NCI-H2029 treated with DMSO at 0.1 percent for 48 hours (cell line): ENCODE measurements at places on chromosomes 5 and 9.

DNA sequence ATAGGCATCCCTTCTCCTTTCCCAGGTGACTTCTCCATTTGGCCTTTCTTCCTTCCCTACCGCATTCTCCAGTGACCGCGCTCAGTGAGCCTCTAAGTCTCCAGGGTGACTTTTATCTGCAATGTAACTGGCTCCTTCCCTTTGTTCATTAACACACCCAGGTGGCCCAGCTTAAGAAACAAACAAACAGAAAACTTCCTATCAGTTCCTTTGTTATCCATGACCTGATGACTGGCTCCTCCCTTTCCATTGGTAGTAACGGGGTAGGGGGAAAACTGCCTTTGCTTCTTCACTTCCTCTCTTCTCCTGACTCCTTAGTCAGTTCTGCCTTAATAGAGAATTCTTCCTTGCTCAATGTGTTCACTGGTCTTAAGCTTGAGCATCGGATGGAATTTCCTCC lies 7.0 kb upstream of the SH3GL2 start:
- DNase-seq, result no peak

- DNase-seq, result peak; percentile 11
Observed at GRCh38 chr9:136488247-136489214, 5.7 kb upstream of the SEC16A start.

- no peak for DNase-seq
Observed at GRCh38 chr5:180470966-180471582, 23.1 kb upstream of the CNOT6 start.

GRCh38 chr9:114674076-114674797 lies 7.8 kb downstream of the TEX48 start:
- no peak for DNase-seq

DNA sequence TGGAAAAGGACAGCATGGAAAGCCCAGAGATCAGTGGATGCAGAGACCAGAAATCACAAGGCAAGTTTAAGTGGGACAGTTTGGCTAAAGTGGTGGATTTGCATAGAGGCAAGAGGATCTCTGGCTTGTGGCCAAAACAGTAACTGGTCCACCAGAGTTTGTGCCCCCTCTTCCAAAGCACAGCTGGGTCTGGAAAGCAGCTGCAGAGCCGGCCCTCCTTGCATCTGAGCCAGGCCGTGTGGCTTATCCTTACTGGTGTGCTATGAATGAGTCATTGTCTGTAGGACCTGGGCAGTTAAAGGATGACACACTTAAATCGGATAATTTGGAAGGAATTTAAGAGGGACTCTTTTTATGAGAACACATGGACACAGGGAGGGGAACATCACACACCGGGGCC lies 146.6 kb downstream of the PIP5K1B start:
- DNase-seq, result no peak

DNA sequence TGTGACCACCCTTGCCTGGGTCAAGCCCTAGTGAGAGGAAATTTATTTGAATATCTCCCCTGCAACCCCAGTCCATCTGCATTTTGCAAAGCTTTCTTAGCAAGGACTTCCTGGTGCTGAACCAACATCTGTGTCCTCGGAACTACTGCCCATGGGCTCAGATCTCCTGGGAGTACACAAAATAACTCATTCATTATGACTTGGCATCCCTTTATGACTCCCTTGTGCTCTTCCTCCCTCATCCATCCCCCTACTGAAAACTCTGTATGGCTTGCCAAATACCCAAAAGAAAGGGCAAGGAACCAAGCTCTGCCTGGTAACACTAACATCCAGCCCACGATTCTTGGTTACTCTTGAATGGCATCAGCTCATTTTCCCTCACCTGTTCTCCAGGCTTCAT lies 368.5 kb downstream of the NTRK2 start:
- no peak for DNase-seq

- no peak for DNase-seq
Observed at GRCh38 chr9:87422999-87423398, 74.7 kb upstream of the DAPK1 start.

GRCh38 chr5:173535976-173536639 lies 80.3 kb downstream of the BOD1 start:
- DNase-seq, result no peak

DNA sequence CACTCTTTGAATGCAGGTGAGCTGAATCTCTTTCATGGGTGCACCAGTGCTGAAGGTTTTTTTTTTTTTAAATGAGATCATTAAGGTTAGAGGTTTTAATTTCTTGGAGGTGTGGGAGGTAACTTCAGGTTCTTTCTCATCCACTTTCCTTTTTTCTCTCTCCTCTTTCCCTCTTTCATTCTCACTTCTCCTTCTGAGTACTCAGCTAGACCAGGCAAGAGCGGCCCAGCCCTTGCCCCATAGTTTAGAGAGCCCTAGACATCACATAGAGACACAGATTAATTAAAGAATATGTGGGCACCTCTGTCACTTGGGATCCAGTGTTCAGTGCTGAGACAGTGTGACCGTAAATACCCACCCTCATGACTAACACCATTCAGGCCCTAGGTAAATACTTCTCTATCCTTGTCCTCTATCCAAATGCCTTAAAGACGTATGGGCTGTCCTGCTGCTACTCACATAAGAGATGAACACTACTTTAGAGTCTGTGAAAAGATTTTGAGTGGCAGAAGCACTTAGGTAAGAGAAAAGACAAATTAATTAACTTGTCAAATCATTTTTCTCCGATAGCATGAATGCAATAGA lies 174.1 kb downstream of the TLE4 start:
- no peak for DNase-seq

DNA sequence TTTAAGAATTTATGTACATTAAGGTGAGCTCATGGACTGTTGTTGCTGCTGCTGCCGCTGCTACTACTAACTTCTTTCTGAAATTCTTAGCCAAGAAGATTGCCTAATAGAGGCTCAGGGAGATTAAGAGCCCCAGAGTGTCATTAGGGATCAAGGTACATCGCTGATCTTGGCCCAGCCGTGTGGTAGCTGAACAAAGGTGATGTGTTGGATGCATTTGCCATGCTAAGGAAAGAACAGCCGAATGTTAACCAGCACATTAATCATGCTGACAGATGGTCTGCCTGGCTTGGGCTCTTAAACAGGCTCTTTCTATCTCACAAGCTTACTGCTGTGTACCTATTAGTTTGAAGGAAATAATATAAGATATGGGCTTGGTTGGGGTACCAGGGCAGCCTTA lies 137.1 kb downstream of the KCTD16 start:
- no peak for DNase-seq

DNA sequence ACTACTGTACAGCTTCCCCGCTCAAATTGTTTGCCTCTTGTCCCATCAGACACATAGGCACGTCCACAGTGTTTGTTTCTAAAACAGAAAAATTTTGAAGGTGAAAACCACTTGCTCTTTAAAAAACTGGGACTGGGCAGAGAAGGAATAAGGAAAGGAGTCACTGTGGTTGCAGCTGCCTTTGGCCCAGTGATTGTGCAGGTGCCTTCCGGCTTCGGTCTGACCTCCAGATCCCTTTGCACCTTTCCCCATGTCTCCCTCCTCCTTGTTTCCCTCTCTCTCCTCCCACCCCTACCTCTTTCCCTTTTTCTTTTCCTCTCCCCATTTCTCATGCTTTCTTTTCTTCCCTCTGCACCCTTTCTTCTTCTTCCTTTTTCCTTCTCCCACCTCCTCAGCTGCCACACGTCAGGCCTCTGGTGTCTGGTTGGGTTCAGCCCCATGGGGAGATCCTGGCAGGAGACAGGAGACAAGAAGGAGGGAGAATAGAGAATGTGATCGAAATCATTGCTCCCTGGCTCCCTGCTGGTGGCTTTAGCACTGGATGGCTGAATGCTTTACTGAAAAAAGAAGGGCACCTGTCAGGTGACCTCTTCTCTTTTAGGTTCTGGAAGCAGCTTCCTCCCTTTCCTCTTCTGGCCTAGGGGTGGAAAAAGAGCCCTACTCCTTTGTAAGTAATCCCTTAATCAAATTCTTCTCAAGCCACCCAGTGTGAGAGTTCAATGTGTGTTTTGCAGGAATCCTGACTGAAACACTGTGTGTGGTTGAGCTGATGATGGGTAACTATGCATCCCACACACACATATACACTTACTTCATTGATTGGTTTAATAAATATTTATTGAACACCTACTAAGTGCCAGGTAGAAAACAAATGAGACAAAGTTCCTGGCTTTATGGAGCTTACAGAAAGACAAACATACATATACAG lies 267.3 kb downstream of the MAST4 start:
- DNase-seq, result no peak

DNA sequence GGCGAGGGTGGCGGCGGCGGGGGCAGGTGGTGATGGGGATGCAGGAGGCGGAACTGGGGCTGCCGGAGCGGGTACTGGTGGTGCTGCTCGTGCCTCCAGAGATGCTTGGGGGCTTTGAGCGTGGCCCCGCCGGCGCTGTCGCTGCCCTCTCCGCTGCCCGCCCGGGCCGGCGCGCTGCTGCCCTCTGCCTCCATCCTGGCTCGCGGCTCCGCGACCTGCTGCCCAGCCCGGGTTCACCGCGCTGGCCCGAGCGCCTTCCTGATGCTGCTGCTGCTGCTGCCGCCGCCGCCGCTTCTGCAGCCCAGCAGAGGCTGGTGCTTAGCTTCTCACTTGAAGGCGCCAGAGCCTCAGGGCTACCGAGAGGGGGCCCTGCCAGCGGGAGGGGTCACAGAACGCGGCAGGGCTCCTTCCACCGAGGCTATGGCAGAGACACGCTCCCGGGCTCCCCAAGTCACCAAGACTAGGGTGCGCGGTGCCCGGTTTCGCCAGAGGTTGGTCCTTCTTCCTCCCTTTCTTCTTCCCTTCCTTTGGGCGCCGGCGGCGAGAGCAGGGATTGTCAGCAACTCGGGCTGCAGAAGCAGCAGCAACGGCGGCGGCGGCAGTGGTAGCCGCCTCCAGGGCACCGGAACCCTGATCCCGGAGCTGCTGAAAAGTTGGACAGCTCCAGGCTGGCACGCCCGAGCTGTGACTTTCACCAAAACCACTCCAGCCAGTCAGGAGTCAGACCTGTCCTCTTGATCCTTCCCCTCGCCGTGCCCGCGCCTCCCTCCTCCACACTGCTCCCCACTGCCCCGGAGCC lies at the start of gene PDE4D:
Gene PDE4D, minus strand, starts transcription at position 298 of the 799 bp plus-strand sequence.
- DNase-seq, result no peak

DNA sequence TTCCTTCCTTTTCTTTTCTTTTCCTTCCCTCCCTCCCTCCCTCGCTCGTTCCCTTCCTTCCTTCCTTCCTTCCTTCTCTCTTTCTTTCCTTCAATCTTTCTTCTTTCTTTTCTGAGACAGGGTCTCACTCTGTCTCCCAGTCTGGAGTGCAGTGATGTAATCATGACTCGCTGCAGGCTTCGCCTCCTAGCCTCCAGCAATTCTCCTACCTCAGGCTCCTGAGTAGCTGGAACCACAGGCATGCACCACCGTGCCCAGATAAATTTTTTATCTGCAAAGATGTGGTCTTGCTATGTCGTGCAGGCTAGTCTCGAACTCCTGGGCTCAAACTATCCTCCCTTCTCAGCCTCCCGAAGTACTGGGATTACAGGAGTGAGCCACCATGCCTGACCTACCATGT lies 81.4 kb downstream of the SPATA31C2 start:
- no peak for DNase-seq

- DNase-seq, result no peak
Observed at GRCh38 chr5:54985301-54986268, at the start of gene ESM1. ESM1 (minus strand) TSS chr5:54985593; CDS start chr5:54985517, 76 bp downstream.

- DNase-seq, result no peak
Observed at GRCh38 chr5:72619251-72619650, 112.0 kb upstream of the ZNF366 start.

GRCh38 chr9:127177231-127177630 lies 54.8 kb upstream of the ANGPTL2 start:
- DNase-seq, result no peak

GRCh38 chr9:78213712-78214111 lies 22.2 kb upstream of the CEP78 start:
- no peak for DNase-seq

DNA sequence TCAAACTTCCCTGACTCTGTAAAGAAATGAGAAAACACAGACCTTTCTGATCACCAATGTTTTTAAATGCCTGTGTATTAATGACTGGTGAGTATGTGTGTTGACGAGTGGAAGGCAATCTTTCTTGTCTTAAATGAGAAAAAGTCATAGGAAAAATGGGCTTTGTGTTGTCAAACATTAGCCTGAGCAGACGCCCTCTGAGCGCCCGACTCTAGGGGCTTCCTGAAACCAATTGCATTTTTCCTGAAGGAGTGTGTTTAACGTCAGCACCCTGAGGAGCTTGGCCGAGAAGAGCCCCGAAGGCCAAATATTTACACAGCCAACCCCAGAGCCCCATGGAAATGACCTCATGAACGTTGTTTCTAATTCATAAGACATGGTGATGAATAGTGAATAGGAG lies 154.3 kb downstream of the PHF2 start:
- DNase-seq, result no peak

GRCh38 chr9:68540712-68541535 lies at the start of gene TMEM252:
TMEM252 (minus strand) TSS chr9:68540883; CDS start chr9:68540814, 69 bp downstream.
- no peak for DNase-seq

- DNase-seq, result no peak
Observed at GRCh38 chr9:13487071-13487470, 207.6 kb upstream of the MPDZ start.

DNA sequence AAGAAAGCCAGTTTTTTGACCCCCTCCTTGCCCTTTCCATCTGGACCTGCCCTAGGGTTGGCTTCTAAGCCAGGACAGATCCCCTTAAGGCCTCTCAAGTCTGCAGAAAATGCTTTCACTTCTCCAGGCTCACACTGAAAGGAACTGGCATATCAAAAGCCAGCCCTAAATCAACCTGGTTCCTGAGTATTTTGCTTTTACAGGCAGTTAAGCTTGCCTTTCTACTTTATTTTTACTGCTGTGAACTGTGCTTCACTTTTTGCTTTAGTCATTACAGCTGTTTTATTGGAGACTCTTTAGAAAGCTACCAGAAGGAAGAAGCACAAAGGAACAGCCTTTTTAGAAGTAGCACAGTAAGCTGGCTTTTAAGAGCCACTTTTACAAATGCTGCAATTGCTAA lies 5.0 kb downstream of the TARS1 start:
- DNase-seq, result no peak

DNA sequence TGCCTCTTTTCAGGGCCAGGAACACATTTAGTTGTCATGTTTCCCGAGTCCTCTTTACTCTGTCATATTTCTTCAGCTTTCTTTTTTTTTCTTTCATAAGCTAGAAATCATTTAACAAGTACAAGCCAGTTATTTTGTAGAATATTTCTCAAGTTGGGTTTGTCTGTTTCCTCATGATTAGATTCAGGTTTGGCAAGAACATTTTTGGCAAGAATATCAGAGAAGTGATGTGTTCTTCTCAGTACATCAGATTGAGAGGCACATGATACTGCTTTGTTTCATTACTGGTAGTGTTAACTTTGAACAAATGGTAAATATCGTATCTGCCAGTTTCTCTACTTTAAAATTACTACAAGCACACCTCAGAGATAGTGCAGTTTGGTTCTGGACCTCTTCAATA lies 45.1 kb downstream of the PCSK5 start:
- DNase-seq, result no peak

GRCh38 chr9:95731876-95732275 lies 143.6 kb upstream of the ERCC6L2 start:
- DNase-seq, result no peak

DNA sequence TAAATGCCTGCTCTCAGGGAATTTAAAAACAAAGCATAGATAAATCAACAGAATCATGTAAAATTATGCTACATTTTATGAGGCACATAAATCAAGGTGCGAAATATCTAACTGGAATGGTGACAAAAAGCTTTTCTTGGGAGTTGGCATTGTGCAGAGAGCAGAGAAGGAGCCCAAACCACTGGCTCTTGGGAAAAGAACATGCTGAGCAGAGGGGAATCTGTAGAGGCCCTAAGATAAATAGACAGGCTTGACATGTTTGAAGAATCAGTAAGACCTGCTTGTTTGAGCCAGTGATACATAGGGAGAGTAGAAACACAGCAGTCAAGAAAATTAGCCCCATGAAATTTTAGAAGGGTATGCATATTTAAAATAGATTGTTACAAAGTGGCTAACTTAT lies 85.8 kb downstream of the GABRB2 start:
- no peak for DNase-seq
